ENCODE measurements at places on chromosomes 1 and 21.
A peak's percentile ranks its signal among the peaks of the same experiment; 100 is the strongest.

DNA sequence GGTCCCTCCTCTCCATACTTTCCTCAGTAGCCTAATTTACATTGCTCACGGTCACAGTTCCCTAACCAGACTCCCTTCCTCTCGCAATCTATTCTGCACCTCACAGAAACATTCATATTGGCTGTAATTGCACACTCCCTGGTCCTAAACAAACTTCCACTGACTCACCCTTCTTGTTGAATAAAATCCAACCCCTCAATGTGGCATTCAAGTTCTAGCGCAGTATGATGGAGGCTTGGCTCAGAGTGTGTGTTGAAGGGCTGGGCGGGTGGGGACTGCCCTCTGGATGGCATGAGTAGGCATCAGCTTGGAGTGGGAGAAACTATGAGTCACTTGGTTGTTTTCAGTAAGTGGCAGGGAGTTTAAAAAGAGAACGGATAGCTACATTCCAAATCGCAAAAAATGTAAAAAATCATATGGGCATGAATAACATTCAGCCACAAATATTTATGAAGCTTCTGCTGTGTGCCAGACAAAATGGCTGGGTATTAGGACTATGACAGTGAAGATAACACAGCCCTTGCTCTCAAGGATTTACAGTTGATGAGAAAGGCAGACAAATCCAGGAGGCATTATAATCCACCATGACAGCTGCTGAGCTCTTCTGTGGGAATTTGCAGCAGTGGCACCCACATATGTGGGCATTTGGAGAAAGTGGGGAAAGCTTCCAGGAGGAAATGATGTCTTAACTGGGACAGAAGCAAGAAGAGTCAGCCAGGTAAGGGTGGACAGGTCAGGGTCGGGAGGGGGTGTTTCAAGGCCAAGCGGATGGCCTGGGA lies 42.2 kb upstream of the LYST start:
- DNase-seq: no peak

- no peak for DNase-seq
Observed at GRCh38 chr1:98794196-98794886, 132.8 kb downstream of the SNX7 start.

GRCh38 chr1:30360281-30360680 lies 363.1 kb downstream of the MATN1 start:
- no peak for DNase-seq

DNA sequence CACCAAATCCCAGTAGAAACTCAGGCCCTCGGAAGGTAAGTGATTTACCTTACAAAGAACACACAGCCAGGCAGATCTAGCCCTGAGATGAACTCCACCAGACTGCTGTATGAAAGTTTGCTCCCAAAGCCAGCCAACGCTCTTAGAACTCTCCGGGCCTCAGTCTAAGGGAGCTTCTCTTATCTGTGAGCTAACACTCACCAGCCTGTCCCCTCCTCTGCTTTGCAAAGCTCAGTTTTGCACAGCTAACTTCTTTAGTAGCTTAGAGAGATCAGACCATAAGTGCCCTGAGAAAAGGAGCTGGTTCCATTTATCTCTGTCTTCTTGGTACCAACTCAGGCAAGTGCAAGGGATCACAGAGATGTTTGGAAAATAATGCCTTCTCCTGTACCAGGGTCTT lies 195.8 kb upstream of the JUN start:
- DNase-seq: no peak

- no peak for DNase-seq
Observed at GRCh38 chr1:9835758-9836631, 12.2 kb upstream of the CLSTN1 start.

- peak; percentile 82 for DNase-seq
Observed at GRCh38 chr1:1200876-1201810, 5.2 kb downstream of the TNFRSF18 start.
